T-helper 1 cell treated with Interleukin-12 subunit alpha and Interleukin-12 subunit beta and Interleukin-4 antibody, amounts not matched to agents 30 ng/mL and 1 ng/mL, for 36 hours (primary cell): ENCODE measurements at places on chromosomes 7 and 10. TPM values are rescaled to one million over a fixed set of nuclear protein-coding genes. Genes with fewer than 3 reads are reported as not detected.

TECTB gene
- not detected in 2 replicates for total RNA-seq

FAM25A gene
- total RNA-seq: not detected in 2 replicates

SPDYE2B gene
- not detected in 2 replicates for total RNA-seq

LIPA gene
- total RNA-seq: 13.0 and 14.6 TPM in 2 replicates
